CD14-positive monocyte (primary cell): ENCODE measurements at places on chromosomes 7 and 10.

DNA sequence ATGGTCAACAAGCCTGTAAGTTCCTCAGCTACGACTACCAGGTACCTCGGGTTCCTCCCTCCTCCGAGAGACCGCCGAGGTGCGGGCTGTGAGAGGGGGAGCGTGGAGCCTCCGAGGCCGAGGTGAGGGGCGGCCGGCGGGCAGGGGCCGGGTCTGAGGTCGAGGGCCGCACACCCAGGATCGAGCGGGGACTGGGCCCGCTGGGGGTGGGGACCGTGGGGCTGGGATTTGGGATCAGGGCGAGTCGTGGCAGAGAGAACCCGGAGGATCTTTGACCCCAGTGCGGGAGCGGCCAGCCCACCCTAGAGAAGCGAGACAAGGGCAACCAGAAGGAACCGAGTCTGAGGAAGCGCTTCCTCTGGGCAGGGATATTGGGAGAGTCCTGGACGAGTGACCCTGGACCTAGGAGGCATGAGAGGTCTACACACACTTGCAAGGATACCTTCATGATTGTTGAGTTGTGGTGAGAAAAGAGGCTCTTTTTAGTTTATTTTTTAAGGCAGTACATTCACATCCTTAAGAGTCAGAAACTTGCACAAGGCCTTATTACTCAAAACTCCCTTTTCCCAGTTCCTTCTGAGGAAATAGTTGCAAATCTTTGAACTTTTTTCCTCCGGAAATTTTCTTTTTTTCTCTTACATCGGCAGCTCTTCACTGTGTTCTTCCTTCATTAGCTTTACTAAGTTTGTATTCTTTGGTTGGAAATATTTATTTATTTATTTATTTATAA is 395 bp downstream of the ZNF487 start:
- DNase-seq = no peak

DNA sequence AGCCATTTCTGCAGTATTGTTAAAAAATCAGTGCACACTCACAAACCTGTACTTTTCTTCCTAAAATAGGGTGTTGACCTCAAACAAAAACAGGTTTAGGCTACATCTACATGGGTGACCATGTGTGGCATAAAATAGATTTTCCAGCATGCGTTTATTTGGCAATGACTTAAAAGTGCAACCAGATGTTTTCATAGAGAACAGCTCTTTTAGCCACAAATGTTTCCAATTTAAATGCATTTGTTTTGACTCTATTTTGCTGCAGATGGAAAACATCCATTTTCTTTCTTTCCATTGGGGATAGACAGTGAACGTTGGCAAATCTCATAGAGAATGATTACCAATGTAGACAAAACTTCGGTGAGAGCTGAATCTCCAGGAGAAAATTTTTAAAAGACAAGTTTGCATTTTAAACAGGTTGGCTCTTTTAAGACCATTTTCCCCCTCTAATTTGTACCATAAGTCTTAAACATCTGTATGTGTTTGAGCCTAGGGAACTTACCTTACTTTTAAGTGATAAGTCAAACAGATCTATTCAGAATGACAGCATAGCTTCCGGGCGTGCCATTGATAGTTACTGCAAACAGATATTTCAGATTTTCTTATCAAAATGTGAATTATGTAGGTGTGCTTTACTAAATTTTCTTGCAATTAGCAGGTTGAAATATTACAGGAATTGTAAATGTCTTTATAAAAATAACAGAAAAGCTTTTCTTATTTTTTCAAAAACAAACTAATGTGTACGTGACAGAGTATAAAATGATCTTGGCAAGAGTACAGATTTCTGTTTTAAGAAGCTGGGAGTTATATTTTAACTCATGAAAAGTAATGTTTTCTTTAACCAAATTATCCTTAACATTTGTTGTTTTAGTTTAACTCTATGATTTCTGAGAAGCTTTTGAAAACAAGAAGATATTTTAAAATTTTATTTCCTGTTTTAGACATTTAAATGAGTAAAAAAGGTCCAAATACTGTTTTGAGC is 144.9 kb downstream of the HGF start:
- no peak for DNase-seq

DNA sequence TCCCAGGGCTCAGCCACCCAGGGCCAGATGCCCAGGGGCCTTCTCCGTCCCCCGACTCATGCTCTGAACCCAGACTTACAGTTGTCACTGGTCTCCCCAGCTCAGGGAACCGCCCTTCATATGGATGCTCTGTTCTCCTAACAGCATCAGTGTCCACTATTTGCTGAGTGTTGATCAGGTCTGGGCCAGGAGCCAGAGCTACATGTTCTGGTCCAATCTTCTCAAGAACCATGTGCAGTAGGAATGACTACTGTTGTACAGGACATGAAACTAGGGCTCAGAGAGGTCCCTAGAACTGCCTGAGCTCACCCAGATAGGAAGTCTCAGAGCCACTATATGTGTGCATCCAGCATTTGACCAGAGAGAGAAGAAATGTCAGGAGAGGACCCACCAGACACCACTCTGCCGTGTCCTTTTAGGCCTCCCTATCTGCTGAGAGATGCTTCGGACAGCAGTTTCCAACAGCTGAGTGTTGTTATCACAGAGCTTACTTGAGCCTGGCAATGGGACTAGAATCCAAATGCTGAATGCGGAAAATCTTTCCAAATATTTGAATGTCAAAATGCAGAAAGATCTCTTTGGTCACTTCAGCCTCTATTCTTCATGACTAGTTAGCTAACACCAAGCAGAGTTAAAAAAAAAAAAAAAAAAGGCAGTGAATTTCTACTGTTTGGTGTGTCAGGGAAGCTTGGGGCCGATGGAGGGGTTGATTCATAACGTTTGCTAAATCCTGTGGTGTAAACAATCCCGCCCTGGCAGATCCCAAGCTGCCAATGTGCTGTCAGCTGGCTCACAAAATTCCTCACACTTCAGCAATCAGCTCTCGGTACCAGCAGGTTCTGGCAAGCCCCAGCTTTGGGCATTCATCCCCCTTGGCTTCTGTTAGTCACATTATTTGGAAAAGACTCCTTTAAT is 246.1 kb downstream of the TNS3 start:
- no peak for DNase-seq

DNA sequence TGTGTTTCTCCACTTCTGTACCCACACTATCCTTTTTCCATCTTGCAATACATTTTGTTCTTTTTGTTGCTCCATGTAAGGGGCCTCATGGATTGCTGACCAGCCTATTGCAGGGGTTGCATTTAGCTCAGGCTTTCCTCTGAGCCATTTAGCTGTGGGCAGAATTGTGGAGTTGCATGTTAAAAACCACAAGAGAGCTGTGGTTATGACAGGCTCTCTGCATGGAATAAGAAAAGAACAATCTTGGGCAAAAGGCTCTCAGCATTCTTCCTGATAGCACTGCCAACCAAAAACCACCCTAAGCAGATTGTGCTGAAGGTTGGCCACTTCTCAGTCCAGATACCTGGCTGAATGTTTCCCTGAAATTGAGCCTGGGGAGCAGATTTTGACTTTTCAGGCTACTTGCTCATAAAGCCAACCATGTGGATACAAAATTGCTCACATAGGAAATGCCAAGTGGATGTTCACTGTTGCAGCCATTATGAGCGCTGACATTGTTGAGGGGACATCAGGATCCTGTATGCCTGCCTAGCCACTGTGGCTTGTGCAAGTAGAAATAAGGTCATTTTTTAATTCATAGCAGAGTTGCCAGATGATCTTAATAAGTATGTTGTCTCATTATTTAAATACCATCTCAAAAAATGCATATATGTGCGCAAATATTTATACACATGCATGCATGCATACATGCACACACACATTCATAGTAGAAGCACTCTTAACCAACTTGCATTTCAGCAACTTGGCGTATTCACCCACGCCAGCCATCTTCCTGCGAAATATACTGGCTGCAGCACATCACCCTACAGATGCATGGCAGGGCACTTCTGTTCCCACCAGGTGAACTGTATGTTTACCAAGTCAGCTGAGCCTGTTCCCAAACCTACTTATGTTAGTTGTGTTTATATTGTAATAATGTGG is 695.4 kb downstream of the LRMDA start:
- no peak for DNase-seq

GRCh38 chr10:100746784-100747455 is 1.5 kb downstream of the PAX2 start:
- DNase-seq = no peak

GRCh38 chr10:102620591-102621442 is 23.5 kb upstream of the TRIM8 start:
- no peak for DNase-seq

GRCh38 chr7:96414931-96415292 is 93.0 kb upstream of the SLC25A13 start:
- no peak for DNase-seq
